ENCODE measurements at places on chromosomes 13 and 19.

DNA sequence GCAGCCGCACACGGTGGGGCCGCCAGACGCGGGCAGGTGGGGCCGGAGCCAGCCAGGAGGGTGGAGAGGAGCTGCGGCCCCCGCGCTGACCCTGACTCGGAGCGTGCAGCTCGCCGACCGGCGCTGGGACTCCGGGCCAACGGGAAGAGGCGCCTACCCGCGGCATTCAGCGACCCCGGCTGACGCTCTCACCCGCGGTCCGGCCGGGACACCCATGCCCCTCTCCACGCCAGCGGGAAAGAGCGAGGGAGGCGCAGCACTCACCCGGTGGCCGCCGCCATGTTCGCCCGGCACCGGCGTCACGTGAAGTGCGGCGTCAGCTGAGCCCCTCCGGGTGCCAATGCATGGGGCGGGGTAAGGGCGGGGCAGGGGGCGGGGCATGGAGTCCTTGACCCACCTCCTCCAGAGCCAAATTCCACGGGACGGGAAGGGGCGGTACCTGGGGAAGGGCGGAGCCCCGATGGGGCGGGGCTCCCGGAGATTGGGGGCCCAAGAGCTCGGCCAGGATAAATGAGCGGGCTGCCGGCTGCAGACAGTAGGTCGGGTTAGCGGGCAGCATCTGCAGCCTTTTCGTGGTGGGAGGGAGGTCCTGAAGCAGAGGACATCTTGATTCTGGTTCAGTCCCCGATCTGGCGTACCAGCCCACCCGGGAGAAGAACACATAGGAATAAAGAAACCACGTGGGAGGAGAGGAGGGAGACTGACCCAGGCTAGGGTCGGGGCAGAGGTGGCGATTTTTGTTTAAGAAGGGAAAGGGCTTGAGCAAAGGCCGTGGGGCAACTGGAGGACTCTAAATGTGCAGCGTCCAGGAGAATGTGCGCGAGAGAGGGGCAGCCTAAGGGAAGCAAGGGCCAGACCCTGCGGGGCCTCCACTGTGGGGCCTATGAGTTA lies at the start of gene PEPD:
Gene PEPD, minus strand, starts transcription at position 312 of the 891 bp plus-strand sequence. Its CDS starts 31 bp downstream, at position 281.
- peak; percentile 86 for DNase-seq

GRCh38 chr13:71056581-71056980 lies 810.4 kb downstream of the DACH1 start:
- DNase-seq, result no peak

DNA sequence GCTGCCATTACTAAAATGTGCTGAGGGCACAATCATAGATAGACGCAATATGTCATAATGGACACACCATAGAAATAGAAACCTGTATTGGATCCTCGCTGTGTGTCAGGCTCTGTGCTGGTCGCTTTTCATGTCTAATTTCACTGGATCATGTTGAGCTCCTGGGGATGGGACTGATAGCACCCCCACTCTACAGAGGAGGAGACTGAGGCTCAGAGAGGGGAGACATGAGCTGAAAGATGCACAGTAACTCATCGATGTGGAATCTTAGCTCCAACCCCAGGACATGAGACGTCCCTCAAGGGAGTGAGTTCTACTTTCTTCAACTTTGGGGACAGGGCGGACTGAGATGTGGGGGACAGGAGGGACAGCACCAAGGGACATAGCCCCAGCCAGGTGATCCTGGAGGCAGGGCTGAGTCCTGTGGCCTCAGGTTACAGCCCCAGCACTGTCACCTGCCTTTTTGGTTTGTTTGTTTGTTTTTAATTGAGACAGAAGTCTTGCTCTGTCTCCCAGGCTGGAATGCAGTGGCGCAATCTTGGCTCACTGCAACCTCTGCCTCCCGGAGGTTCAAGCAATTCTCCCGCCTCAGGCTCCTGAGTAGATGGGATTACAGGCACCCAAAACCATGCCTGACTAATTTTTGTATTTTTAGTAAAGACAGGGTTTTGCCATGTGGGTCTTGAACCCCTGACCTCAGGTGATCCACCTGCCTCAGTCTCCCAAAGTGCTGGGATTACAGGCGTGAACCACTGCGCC lies 6.6 kb upstream of the GIPC1 start:
- DNase-seq, result peak; percentile 41

GRCh38 chr13:58620176-58620575 lies 988.6 kb downstream of the PCDH17 start:
- no peak for DNase-seq

DNA sequence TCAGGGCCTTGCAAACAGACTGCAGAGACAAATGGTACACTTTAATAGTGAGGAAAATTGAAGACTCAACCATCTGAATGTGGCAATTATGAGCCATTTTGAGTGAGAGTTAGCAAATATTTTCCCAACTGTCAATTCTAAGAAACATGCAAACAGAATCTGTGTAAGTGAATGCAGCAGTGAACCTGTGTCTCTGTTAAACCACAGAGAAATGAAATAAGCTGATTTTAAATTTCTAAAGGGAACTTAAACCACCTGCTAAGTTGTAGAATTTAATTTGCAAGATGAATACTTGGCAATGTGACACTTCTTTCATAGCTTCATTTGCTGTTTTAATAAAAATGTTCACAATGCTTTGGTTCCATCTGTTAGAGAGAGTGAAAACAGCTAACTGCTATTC lies 42.0 kb upstream of the TDRD3 start:
- DNase-seq, result no peak

GRCh38 chr19:33724721-33725060 lies 72.0 kb upstream of the KCTD15 start:
- DNase-seq, result no peak

DNA sequence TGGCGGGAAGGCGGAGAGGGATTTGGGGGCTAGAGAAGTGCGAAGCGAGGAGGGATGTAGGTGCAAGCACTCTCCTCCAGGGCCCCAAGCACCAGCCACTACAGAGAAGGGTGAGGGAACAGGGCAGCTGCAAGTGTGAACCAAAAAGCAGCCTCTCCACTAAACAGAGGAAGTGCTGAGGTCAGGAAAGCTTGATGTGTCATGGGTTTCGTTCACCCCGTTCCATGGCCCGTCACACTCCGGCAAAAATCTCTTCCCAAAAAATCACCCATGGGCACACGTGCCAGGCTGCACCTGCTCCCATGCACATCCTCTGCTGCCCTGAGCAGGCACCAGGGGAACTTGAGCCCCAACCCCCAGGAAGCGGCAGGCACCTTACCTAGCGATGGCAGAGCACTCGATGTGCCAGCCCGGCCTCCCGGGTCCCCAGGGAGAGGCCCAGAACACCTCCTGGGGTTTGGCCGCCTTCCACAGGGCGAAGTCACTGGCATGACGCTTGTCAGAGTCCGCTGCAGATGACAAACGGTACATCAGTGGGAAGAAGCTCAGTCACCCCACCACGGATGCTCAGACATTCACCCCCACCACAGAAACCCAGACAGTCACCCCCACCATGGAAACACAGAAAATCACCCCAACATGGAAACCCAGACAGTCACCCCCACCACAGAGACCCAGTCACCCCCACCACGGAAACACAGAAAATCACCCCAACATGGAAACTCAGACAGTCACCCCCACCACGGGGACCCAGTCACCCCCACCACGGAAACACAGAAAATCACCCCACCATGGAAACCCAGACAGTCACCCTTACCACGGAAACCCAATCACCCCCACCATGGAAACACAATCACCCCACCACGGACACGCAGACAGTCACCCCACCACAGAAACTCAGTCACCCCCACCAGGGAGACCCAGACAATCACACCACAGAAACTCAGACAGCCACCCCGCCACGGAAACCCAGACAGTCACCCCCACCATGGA lies 29.0 kb downstream of the CARS2 start:
- DNase-seq, result no peak

GRCh38 chr13:45060062-45060461 lies 60.2 kb upstream of the GTF2F2 start:
- no peak for DNase-seq

GRCh38 chr19:17097593-17098126 lies 22.1 kb downstream of the MYO9B start:
- DNase-seq, result peak; percentile 54

All from Caki2 (cell line).